ENCODE measurements at places on chromosomes 5 and 9. TPM values are rescaled to one million over a fixed set of nuclear protein-coding genes. Genes with fewer than 3 reads are reported as not detected.

Gene SETX
- 39.9 TPM for total RNA-seq

- no peak for ATAC-seq
- no peaks in the 10 kb centered on the region for H3K27me3 ChIP-seq
- H3K27ac ChIP-seq = peak overlapping the region; percentile 9
- H3K4me3 ChIP-seq = no peak overlapping the region
- H3K36me3 ChIP-seq = peaks cover 83% of the 10 kb centered on the region
These were observed 38.9 kb downstream of the PRRC2B start for GRCh38 chr9:131432597-131433301.

GRCh38 chr5:75524071-75524470 lies 12.4 kb downstream of the POLK start:
- H3K27me3 ChIP-seq = no peaks in the 10 kb centered on the region
- H3K27ac ChIP-seq = peak overlapping the region; percentile 62
- H3K4me3 ChIP-seq = peak overlapping the region; percentile 55
- peaks cover 42% of the 10 kb centered on the region for H3K4me1 ChIP-seq
- peaks cover 29% of the 10 kb centered on the region for H3K36me3 ChIP-seq

Gene HAVCR1
- 1.5 TPM for total RNA-seq

Gene PRLR
- not detected for total RNA-seq

Gene HINT2
- 38.0 TPM for total RNA-seq

Data from activated T-helper 17 cell treated with anti-CD3 and anti-CD28 coated beads, Interleukin-2, amount 50 U/mL, for 72 hours (primary cell).